ENCODE measurements at places on chromosomes 3 and 15.

DNA sequence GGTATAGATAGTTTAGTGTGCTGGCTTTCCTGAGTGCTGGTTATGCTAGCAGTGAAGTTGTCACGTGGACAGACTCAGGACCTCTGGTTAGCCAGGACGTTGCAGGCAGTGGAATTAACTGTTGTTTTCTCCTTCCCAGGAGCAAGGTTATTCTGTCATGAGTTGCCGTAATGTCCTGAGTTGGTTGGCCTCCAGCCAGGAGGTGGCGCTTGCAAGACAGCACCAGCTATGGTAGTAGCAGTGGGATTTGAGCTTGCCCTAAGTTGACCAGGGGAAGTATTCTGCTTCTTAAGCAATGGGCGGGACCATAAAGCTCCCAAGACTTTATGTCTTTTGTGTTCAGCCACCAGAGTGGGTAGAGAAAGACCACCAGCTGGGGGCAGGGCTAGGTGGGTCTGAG is 240.7 kb upstream of the DNAJC19 start:
- DNase-seq: no peak

- no peak for DNase-seq
Measured at GRCh38 chr3:59001675-59002074, 48.1 kb downstream of the CFAP20DC start.

DNA sequence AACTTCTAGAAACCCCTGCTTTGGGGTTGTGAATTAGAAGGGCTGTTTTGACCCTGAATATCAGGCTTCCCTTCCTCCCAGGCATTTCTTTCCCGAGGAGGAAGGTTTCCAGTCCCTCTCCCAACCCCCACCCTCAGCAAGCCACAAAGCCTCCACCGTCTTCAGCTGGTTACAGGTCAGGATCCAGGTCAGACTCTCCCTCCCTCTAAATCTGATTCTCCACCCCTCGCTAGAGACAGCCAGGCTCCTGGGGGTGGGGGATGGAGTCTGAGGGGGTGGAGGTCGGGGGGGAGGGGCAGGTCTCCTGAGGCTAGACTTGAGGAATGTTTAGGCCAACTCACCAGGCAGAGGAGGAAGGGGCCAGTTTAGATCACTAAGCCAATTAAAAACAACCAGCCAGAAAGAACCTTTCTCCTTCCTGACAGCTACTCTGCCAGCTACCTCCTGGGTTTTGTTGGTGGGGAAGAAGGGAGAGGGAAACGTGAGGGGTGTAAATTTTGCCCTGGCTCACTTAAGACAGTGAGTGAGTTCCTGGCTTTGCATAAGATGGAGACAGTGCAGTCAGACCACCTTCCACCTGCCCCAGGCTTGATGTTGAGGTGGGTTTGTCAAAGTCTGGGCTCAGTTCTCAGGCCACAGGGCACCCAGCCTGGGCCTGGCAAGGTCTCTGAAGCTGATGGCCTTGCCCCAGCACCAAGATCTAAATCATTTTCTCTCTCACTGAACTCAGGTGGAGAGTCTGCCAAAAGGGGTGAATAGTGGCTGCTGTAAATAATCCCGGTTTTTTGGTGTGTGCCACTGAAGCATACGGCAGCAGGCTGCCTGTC is 19.5 kb downstream of the BMF start:
- no peak for DNase-seq

DNA sequence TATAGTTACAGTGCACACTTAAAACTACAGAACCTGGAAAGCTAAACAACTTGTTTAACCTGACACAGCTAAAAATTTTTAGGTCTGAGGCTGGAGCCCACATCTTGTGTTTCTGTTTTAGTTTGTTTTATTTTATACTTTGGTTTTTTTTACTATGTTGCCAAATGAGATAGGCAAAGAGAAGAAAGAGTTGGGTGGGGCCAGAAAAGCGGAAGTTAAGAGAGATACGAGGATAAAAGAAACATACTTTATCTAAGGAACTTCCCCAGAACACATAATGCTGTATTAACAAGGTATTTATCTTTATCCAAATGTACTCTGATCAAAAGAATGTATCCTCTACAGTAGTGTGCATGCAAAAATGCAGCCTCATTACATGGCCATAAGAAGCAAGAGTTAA is 1145.7 kb downstream of the EPHA3 start:
- no peak for DNase-seq

- no peak for DNase-seq
Measured at GRCh38 chr3:192930577-192930976, 12.9 kb upstream of the MB21D2 start.

DNA sequence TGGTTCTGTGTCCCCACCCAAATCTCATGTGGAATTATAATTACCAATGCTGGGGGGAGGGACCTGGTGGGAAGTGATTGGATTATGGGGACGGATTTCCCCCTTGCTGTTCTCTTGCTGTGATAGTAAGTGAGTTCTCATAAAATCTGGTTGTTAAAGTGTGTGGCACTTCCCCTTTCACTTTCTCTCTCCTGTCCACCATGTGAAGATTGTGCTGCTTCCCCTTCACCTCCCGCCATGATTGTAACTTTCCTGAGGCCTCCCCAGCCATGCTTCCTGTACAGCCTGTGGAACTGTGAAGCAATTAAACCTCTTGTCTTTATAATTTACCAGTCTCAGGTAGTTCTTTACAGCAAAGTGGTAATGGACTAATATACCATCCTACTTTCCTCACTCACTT is 289.6 kb downstream of the EFHB start:
- no peak for DNase-seq

GRCh38 chr3:150407808-150408220 is 284 bp upstream of the TSC22D2 start:
- DNase-seq: no peak

DNA sequence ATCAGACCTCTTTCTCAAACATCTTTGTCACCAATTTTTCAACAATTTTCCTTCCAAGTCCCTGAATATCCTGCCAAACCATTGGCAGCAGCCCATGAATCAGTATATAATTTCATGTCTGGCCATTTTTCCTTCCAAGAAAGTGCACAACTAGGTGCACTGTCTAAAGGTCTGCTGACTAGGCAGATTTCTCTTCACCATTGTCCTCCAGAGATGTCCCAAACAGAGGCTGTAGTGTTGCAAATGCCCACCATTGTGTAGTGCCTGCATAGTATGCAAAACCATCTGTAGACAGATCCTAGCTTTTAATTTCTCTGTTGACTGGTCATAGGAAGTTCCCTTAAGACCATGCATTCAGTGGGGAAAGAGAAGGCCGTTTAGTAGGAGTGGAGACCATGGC is 25.0 kb upstream of the GOLGA6L2 start:
- DNase-seq: no peak

DNA sequence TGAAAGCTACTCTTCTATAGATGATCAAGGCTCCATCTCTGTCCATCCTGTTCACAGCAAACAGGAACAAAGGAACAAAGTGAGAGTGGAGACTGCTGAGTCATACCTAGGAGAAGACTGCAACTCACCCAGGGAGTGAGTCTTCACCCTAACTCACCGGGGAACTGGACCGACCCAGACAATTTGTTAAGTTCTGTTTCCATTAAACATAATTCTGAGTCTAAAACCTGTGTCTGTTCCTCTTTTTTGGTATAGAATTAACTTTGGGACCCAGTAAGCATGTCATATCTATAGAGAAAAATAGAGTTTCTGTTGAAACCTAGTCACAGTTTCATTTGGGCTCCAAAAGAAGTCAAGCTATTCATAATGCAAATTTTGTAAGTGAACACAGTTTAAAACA is 21.6 kb downstream of the CCDC80 start:
- DNase-seq: no peak

GRCh38 chr3:9716801-9717555 is 13.3 kb downstream of the CPNE9 start:
- no peak for DNase-seq

DNA sequence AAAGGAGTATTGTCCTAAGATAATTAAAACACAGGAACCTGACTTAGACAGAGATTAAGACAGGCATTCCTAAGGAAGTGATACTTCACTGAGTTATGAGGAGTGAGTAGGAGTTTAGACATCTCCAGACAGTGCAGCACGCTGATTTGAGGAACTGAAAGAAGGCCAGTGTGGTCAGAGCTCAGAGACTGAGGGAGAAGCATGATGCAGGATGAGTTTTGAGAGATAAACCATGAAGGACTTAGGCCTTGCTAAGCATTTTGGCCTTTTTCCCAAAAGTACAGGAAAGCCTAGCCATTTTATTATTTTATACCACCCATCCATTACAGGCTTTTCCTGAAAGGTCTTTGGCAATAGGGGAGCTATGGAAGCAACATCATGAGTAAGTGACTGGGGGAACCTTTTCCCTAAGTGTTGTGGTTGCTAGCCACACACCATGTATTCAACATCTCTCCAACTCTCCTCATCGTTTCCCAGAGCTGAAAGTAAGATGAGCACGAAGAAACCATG is 375.6 kb upstream of the TPRG1 start:
- DNase-seq: no peak

DNA sequence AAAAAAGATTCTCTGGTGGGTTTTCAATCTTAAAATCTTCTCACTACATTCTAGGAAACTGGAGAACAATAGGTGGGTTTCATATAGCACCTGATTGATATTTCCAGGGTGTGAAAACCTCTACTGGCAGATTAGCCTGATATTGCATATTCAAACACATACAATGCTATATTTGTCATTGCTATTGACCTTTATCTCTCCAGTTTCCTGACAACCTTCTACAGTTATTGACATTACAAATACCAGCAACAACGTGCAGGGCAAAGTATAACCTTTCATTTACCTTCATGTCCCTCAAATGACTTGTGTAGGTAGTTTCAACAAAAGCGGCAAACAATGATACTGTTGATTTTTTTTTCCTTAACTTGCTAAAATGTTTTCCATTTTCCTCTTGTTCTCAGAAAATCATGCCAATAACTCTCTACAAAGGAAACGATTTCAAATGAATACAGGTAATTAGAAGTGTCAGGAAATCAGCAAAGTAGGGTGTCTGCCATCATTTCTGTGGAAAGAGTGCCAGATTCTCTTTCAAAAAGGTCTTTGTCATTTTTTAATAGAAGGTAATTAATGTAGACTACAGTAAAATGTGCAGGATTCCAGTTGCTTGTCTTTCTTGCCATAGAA is 72.6 kb upstream of the CDIN1 start:
- DNase-seq: no peak

- DNase-seq: no peak
Measured at GRCh38 chr3:56131974-56132590, 336.2 kb downstream of the ERC2 start.

GRCh38 chr3:64056606-64057180 is 33.4 kb upstream of the PSMD6 start:
- no peak for DNase-seq

GRCh38 chr3:148772361-148772760 is 55.2 kb upstream of the CPB1 start:
- no peak for DNase-seq

DNA sequence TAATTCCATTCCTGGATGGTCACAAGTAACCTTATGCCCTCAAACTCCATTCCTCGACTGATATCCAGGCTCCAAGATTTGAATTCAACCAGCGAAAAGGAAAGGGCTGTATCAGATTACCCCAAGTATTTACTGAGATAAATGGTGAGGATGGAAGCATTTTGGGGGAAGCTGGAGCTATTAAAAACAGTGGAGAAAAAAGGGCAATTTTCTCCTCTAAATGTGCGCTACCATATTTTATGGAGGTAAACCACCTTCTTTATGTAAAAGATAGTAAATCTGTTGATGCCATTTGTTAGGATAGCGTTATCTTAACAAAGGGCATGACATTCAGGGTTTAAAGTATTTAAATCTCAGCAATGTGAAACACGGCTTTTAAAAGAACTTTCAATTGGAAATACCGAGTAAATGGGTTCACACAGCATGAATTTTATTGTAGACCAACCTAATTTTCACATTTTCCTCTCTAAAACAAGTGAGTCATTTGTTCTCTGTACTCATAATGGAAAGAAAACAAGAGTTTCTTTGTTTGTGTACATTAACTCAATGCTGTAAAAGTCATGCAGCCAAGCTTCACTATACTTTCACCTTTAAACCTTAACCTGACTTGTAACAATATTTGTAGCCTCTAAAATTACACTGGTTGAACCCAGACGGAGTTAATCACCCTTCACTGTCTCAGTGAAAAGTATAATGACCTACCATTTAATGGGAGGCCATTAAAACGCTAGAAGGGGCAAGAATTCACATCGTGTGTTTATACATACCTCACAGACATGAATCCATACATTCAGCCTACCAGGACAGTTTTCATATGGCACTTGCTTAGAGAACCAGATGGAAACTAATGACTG is 773.4 kb downstream of the ROBO1 start:
- DNase-seq: no peak

DNA sequence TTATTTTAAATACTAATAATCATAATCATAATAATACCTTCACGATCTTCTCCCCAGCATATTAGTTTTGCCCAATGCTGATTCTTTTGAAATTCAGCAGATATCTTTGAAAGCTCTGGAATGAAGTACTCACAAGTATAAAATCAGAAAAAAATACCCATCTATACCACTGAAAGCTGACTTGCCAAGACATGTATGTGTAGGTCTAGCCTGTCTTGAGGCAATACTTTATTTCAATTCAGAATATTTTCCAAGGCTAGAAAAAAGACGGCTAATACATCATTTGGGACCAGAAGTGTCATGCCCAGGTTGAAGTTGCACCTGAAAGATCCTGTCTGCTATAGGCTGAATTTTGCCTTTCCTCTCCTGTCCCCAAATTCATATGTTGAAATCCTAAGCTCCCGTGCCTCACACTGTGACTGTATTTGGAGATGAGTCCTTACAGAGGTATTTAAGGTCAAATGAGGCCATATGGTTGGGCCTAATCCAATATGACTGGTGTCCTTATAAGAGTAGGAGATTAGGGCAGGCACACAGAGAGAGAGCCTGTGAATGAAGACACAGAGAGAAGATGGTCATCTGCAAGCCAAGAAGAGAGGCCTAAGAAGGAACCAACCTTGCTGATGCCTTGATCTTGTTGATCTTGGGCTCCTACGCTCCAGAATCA is 255.9 kb upstream of the CMC1 start:
- no peak for DNase-seq

- no peak for DNase-seq
Measured at GRCh38 chr3:127405791-127406190, 117.9 kb upstream of the PRR20G start.

- no peak for DNase-seq
Measured at GRCh38 chr3:172213904-172214303, 174.5 kb downstream of the FNDC3B start.

- DNase-seq: no peak
Measured at GRCh38 chr3:16142350-16143025, 32.0 kb upstream of the GALNT15 start.

- DNase-seq: no peak
Measured at GRCh38 chr3:165195241-165195639, 944 bp downstream of the SLITRK3 start.

GRCh38 chr3:15055019-15055557 is 10.0 kb downstream of the MRPS25 start:
- peak; percentile 56 for DNase-seq

DNA sequence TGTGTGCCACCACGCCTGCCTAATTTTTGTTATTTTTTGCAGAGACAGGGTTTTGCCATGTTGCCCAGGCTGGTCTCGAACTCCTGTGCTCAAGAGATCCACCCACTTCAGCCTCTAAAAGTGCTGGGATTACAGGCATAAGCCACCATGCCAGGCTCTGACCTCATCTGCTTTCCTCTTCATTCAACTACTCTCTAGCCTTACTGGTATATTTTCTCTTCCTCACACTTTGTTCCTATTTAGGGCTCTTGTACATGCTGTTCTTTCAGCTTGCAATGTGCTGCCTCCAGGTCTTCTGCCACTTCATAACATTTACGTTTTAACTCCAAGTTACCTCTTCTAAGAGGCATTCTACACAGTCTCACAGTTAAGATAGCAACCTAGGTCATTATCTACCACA is 34.9 kb downstream of the PIK3CB start:
- DNase-seq: no peak

GRCh38 chr3:39186692-39187151 is 5.7 kb downstream of the XIRP1 start:
- no peak for DNase-seq
